ENCODE measurements at places on chromosomes 5 and 9.

GRCh38 chr9:123450996-123451395 is 95.0 kb downstream of the CRB2 start:
- DNase-seq: no peak

- no peak for DNase-seq
Observed at GRCh38 chr5:81760521-81760920, 9.6 kb upstream of the SSBP2 start.

- DNase-seq: no peak
Observed at GRCh38 chr5:18799482-18800128, 1165.3 kb downstream of the TAF11L14 start.

DNA sequence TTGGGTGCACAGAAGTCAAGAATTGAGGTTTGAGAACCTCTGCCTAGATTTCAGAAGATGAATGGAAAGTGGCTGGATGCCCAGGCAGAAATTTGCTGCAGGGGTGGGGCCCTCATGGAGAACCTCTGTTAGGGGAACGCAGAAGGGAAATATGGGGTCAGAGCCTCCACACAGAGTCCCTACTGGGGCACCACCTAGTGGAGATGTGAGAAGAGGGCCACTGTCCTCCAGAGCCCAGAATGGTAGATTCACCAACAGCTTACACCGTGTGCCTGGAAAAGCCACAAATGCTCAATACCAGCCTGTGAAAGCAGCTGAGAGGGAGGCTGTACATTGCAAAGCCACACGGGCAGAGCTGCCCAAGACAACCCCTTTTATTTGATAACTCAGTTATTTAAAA is 383.5 kb downstream of the TLE4 start:
- DNase-seq: no peak

GRCh38 chr5:135476615-135477581 is 24.7 kb upstream of the TIFAB start:
- DNase-seq: no peak

DNA sequence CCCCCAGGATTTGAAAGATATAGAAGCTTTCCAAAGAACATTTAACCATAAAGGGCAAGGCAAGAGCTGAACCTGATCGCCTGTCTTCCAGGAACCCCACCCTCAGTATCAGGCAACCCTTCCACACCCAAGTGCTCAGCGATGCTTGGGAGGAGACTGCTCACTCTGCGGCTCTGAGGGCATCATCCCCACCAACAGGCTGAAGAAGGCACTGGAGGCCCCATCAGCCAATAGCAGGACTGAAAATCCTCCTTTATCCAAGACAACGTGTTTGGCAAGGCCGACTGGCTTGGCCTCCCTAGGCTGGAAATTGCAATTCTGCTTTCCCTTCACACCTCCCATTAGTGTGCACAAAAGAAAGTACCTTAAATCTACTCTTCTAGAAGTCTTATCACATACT is 1.4 kb upstream of the PPP2CA start:
- DNase-seq: no peak

DNA sequence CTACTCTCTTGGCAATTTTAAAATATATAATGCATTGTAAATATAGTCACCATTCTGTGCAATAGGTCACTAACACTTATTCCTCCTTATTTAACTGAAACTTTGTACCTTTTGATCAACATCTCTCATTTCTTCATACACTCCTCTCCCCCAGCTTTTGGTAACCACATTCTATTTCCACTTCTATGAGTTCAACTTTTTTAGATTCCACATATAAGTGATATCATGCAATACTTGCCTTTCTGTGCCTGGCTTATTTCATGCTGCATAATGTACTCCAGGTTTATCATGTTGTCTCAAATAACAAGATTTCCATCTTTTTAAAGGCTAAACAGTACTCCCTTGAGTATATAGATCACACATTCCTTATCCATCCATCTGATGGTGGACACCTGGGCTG is 188.8 kb downstream of the NXNL2 start:
- no peak for DNase-seq

DNA sequence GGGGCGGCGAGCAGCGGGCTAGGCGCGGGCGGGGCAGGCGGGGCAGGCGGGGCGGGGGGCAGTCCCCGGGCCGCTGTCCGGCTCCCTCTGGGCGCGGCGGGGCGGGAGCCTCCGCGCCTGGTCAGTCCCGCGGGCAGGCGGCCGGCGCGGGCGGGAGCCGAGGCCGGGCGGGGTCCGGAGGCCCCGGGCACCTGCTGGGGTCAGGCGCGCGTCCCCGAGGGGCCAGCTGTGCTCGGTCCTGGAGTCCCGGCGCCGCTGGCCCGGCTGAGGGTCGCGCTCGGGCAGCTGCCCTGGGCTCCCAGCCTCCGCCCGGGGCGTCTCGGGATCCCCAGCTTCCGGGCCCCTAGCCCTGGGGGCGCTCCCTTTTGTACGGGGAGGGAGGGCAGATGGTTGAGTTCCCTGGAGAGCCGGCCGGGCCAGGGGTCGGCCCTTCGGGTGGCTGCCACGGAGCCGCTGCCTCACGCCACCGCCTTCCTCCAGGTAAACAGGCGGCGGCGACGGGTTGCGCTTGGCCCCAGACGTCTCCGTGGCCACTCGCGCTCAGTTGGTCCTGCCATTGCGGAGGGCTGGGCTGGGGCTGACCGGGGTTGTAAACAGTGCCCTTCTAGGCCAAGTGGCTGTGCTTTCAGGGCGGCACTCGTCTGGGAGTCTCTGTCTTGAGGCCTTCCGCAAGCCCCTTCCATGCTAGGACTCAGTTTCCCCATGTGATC is 473 bp downstream of the ZBTB34 start:
- peak; percentile 9 for DNase-seq

DNA sequence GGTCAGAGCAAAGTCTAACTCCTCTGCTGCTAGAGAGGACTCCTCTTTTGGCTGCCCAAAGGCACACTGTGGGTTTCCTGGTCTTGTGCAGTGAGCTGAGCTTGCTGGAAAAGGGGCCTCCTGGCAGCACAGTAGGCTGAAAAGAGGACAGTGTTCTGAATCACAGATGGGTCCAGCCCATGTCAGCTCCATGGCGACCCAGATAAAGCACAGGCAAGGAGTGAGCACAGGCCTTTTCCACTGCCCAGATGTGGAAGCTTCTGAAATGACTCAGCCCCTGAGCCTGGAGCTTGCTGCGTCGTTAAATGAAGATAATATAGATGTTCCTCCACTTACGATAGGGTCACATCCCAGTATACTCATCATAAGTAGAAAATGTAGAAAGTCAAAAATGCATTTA is 8.1 kb downstream of the CCDC180 start:
- DNase-seq: no peak

DNA sequence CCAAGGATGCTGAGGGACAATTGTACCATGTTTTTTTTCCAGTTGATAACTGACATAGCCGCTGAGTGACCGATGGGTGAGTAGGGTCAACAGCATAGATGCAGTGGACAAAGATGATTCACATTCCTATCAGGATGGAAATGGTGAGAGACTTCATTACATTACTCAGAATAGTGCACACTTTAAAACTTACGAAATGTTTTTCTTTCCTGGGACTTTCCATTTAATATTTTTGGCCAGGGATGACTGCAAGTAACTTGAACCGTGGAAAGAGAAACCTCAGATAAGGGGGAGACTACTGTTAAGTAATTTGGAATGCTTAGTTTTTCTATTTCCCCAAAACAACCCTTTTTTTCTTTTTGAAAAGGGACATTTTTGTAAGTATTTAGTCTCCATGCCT is 3.0 kb upstream of the TUSC1 start:
- no peak for DNase-seq

GRCh38 chr9:4517274-4517673 is 27.0 kb downstream of the SLC1A1 start:
- no peak for DNase-seq

GRCh38 chr5:79955356-79955895 is 35.6 kb downstream of the MTX3 start:
- DNase-seq: no peak

GRCh38 chr5:94674490-94675382 is 56.3 kb downstream of the SLF1 start:
- no peak for DNase-seq

DNA sequence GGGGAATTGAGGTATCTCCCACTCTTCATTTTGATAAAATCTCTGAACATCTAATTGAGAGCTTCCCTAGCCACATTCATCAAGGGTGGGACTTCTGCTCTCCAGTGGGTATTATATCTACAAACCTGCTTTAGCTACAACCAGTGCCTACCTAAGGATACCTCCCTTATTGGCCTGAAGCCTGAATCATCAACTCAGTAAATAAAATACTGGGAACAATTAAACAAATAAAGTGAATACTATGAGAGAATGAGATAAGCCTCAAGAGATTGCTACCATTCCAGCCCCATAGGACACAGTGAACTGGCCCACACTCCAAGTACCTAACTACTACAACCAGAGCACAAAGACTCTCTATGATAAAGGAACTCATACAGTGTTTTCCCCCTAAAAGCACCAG is 47.4 kb upstream of the IL12B start:
- no peak for DNase-seq
